ENCODE measurements at places on chromosomes 7 and 10. TPM values are rescaled to one million over a fixed set of nuclear protein-coding genes. Genes with fewer than 3 reads are reported as not detected.

PNLIPRP1 gene
- not detected for total RNA-seq

OPN4 gene
- total RNA-seq: not detected

BHLHA15 gene
- total RNA-seq: 2.4 TPM

CYP2C18 gene
- total RNA-seq: not detected

KCNH2 gene
- not detected for total RNA-seq

CFAP46 gene
- 0.19 TPM for total RNA-seq

CCL24 gene
- total RNA-seq: 0.90 TPM

DNA sequence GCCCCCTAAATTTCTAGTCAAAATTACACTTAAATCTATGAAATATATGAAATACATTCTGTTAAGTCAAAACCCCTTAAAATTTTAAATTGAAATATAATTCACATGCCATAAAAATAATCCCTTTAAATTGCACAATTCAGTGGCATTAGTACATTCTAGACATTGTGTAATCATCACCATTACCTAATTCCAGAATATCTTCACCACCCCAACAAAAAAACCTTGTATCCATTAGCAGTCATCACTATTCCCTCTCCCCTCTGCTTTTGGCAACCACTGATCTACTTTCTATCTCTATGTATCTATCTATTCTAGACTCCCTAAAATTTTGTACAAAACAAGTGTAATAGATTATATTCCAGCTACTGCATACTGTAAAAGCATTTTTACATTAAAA lies 261.2 kb downstream of the GLI3 start:
- DNase-seq: no peak

GRCh38 chr10:71873582-71874211 lies 22.6 kb upstream of the PSAP start:
- no peak for DNase-seq

DNA sequence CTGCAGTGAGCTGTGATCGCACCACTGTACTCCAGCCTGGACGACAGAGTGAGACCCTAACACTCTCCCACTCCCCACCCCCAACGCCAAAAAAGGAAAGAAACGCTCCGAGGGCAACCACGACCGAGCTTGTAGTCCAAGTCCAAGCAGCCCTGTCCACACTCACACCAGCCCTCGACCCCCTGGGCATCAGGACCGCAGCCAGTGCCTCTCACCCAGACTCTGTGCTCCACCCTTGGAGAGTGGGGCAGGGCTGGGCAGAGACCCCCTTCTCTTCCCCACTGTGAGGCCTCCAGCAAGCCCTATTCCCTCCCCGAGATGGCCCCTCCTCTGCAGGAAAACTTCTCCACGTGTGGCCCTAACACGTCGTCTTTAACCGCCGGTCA lies 82.6 kb downstream of the FOXL3 start:
- DNase-seq: no peak

DNA sequence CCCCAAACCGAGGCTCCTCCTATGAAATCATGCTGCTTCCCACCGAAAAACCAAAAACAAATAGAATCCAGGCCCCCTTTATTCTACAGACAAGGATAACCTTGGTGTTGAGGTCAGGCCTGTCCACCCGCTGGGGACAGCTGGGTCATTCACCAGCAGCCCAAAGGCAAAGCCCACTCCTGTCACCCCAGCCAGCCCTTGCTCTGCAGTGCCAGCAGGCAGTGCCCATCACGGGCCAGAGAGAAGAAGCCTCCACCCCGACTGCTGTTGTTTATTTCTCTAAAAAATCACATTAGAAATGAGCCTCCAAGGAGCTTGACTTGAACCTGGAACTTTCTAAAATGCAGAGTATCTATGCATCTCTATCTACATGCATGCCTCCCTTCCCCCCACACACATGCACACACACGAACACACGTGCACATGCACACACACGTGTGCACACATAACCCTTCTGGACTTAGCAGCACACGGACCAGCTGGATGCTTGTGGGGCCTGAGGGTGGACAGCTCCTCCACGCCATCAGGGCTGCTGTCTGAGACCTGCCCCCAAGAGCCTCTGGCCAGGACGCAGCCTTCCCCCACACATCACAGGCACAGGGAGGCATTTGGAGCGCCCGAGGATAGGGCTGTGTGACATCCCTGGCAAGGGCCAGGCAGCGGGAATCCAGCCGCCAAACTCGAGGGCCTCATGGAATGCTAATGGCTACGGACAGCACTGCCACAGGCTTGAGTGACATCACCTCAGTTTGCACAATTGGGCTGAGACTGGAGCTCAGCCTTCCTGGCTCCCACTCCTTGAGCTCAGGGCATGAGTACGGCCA lies 22.8 kb downstream of the PRKAG2 start:
- DNase-seq: peak; percentile 50

DNA sequence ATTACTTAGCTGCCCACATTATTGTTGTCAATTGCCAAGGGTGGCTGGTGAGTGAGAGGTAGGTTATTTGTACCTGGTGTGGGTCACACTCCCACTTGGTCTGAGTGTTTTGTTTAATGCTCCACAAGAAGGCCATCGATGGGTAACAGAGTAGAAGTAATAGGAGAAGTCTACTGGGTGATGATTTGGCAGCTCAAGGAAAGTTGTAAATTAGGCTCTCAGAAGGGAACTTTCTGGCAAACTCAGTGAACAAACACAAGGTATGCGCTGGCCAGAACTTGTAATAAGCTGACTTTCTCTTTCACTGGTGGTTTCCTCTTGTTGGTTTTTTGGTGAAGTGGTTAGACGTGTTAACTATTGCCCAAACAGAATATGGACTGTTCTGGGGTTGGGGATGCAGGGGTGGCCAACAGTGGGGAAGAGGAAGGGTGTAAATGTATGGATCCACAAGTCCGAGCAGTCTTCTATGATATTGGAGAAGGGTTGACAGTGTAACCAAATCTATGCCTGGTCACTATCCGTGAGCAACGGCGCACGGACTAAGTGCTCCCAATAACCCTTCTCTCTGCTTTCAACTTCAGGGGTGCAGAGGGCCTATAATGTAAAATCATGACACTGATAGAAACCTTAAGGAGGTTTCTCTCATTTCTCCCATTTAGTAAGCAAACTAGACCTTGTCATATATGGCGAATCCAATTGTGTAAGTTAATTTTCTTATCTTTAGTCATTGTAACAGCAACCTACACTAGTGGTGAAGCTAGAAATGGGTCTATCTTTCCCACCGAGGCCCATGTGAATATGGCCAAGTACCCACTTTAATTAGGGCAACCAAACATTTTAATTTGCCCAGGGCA lies 212.8 kb downstream of the PTEN start:
- DNase-seq: no peak

- no peak for DNase-seq
Observed at GRCh38 chr10:2878818-2879217, 188.5 kb upstream of the PFKP start.

DNA sequence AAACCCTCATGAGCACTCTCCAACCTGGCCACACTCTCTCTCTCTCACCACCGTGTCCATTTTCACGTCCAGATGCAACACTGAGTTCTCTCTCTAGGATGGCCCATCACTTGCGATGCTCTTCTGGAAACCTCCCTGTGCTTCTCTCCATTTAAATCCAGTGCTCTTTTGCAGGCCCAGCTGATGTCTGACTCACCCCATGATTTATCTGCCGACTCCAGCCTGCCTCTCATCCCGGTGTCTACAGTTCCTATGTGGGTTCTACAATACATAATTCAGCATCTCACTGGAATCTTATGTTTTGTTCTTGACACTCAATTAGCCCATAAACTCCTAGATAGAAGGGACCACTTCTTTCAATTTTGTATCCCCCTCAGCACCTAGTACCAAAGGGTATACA lies 5.0 kb downstream of the TPK1 start:
- no peak for DNase-seq

DNA sequence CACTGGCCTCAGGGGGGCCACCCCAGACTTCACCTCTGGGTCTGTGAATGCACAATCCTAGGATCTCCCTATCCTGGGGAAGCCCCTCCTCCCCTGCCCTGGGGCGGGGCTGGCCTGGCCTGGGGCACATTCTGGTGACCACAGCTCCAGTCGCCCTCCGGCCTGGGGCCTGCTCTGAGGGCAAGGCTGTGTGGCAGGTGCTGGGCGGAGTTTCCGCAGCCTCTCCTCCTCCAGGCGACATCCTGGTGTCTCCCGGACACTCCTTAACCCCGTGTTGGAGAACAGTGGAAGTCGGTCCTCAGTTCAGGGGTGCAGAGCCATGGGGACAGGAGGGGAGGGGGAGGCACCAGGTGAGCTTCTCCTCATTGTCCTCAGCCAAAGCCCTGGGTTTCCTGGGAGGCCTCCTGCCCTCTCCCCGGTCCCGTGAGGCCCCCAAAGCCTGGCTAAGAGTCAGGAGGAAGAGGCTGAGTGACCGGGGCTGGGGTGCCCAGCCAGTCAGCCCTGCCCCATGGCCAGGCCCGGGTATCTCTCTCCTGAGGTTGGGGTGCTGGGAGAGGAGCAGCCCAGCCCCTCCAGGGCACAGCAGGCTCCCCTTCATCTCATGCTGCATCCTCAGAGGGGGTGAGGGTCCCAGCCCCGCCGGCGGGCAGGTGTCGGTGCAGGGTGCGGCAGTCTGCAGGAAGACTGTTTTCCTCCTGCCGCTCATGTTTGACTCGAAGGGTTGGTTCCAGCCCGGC lies 22.6 kb downstream of the UNCX start:
- DNase-seq: no peak

GRCh38 chr7:26900251-26900650 lies 35.9 kb upstream of the SKAP2 start:
- DNase-seq: no peak

- DNase-seq: no peak
Observed at GRCh38 chr7:2199528-2199927, 33.2 kb downstream of the MAD1L1 start.

DNA sequence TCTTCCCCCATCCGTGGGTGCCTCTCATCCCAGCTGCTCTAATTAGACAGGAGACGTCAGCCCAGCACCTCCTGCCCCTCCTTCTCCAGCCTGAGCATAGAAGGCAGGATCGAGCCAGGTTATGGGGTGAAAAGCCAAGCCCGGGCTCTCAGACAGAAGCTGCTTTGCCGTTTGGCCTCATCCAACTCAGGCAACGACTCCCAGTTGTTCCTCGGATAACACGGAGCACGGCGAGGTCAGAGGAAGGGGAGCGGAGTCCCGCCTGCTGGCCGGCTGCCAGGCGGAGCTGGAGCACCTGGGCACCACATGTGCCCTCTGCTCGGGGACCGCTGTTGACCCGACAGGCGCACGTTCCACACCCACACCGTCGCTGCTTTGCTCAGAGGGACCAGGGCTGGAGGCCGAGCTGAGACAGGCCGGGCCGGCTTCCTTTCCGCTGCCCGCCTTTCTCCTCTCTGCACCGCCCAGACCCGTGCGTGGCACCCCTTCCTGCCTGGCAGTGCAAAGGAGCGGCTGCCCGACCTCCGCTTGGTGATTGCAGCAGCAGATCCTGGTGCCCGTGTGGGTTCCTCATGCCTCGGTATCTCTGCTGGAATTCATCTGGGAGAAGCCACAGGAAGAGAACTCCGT lies 21.6 kb upstream of the UNCX start:
- no peak for DNase-seq

- DNase-seq: no peak
Observed at GRCh38 chr7:48398191-48398590, 226.9 kb downstream of the ABCA13 start.

- DNase-seq: no peak
Observed at GRCh38 chr10:35848412-35848811, 206.3 kb upstream of the FZD8 start.

- DNase-seq: no peak
Observed at GRCh38 chr7:78751253-78751652, 702.2 kb downstream of the MAGI2 start.

DNA sequence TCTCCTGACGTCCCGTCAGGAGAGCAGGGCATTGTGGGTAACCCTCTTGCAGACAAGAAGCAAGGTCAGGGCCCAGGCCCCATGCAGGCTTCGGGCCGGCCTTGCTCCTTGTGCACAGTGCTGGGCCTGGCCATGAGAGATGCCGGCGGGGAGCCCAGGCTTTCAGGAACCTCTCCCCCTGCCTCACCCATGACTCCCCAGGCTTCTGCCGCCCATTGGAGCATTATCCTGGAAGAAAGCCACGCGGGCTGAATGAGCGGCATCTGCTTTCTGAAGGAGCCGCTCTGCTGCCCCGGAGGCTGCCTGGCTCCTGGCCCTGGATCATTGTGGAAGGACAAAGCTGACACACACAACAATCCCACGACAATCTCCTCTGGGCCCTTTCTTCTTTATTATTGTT lies 233.5 kb downstream of the TCF7L2 start:
- no peak for DNase-seq

DNA sequence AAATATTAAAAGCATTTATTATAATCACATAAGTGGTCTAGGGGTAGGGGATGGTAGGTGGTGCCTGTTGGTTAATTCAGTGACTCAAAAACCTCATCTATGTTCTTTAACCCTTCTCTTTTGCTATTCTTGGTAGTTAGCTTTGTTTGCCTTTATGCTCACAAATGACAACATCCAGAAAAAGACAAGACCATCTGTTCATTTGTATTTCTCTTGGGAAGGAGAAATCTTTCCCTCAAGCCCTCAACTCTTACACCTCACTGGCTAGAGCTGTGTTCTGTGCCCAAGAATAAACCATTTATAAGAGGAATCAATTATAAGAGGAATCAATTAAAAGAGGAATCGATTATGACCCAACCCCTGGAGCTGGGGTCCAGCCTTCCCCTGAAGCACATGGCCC lies 10.8 kb upstream of the IFRD1 start:
- no peak for DNase-seq

GRCh38 chr10:1356349-1356748 lies 300.2 kb downstream of the WDR37 start:
- DNase-seq: no peak

DNA sequence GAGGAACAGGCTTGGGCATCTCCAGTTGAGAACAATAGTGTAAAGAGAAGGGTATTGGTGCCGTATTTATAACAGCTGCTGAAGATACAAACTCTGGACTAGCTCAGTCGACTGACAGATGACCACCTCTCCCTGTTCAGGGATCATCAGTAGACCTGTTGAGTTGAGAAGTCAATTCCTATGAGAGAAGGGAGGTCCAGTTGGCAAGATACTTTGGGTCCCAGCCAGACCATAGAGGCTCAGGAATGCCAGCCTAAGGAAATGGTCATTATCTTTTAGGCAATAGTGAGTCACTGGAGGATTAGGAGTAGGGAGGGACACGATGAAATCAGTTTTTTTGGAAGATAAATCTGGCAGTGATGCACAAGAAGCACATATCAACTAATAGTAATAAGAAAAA lies 202.9 kb downstream of the TRIL start:
- no peak for DNase-seq

DNA sequence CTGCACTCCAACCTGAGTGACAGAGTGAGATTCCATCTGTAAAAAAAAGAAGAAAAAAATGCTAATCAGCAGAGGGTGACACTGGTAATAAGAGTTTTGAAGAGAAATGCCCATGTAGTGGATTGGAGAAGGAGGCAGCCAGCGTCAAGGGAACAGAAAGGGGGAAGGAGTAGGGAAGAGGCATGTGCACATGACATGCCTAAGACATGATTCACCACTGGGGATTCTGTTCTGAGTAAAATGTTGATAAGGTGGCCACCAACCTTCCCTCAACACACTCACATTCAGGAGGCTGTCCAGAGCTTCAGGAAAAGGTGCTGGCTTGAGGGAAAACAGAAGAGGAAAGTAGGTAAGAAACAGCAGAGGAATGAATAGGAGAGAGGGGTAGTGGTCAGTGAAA lies 39.9 kb downstream of the AKR1D1 start:
- DNase-seq: no peak

All from natural killer cell treated with Interleukin-12 subunit alpha and Interleukin-12 subunit beta and Interleukin-15 and Interleukin-18, amount 100 ng/mL, for 72 hours (primary cell).